ENCODE measurements at places on chromosomes 11 and 22.

- no peak for DNase-seq
These were observed 483 bp upstream of the HYLS1 start for GRCh38 chr11:125886997-125887372.

GRCh38 chr22:23157560-23158515 lies 12.6 kb downstream of the RAB36 start:
- DNase-seq: peak; percentile 60

DNA sequence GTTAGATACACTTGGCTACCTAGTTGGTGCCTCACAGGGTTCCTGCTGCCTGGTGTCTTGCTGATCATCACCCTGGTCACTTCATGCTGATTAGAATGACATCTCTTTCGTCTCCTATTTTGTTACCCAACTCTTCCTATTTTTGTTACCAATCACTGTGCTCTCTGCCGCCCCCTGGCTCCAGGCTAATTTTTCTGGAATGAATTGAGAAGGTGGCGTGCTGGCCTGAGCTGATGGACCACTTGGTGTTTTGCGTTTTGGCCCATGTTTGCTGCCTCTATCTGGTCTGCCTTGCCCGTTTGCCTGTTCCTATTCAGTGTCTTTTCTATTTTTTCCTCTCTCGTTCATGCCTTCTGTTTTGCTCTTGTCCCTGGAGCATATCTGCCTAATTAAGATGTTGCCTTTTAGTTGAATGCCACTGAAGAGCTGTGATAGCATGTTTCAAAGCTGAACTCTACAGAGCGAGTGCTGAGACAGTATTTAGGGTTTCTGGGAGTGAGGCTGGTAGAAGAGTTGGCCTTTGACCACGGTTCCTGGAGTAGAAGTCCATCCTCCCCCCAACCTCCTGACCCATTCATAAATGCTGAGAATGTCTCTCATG lies 5.9 kb upstream of the ATF4 start:
- DNase-seq: no peak

DNA sequence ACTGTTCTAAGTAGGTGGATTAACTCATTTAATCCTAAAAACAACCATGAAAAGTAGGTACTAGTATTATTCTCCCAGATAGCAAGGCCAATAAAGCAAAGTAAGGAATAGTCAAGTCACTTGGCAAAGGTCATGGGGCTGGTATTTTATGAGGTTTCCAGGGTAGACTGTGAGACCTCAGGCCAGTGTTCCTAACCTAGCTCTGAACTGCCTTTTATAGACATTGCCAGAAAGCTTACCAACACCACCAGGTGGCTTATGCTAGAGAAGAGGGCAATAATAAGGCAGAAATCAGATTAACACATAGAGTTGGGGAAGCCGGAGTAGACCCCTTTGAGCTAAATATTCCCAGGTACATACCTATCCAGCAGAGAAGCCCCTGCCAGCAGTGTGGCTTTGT lies 490.9 kb upstream of the TENM4 start:
- no peak for DNase-seq

GRCh38 chr22:36443198-36443770 lies 38.2 kb downstream of the TXN2 start:
- DNase-seq: no peak

DNA sequence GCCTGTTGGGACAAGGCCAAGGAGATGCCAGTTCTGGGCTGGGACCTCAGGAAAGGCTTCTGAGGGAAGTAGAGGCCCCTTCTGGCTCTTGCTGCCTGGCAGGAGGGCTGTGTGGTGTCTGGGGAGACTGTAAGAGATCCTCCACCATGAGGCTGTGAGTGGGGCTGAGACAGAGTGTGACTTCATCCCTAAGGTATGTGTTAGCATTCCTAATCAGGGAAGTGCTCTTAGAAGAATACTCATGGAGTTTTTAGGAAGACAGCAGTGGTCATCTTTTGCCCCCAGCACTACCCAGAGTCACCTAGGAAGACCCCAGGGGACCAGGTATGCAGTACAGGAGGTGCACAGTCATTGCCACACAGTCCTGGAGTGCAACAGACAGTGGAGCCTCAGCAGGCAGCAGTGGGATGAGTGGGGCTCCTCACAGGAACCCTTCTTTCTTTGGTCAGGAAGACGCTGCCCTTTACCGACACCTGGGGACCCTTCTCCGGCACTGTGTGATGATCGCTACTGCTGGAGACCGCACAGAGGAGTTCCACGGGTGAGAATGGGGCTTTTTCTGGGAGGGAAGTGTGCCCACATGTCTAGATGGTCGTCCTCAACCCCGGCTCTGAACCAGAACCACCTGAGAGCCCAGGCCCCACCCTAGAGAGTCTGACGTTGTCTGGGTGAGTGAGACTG lies 2.8 kb downstream of the RIC8A start:
- DNase-seq: no peak

DNA sequence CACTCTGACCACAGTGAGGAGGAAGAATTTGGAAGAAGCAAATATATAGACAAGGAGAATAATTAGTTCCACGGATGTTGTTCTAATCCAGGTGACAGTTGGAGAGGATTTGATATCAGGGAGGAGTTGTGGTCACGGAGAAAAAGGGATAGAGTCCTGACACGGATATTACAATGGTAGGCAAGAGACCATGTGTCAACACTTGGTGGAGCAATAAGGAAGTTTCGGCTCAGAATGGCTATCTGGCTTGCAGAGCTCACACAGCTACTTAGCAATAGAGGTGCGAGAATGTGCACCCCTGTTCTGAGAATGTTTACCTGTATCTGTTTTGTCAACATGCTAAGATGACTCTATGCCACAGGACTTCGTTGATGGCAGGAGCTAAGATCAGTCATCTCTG lies 10.4 kb upstream of the OR9Q2 start:
- no peak for DNase-seq

GRCh38 chr11:1935156-1936071 lies 11.7 kb upstream of the MRPL23 start:
- no peak for DNase-seq

DNA sequence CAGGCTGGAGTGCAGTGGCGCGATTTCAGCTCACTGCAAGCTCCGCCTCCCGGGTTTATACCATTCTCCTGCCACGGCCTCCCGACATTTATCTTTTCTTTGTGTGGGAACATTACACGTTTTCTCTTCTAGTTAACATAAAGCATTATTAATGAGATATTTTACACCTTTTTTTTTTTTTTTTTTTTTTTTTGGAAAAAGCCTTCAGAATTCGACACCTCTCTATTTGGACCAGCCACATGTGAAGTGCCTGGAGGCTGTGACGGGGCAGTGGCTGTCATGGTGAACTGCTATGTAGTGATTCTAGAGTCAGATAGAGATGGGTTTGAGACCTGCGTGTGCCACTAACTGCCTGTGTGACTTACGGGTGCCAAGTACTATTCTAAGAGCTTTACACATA lies 64.3 kb downstream of the SMIM38 start:
- DNase-seq: no peak

DNA sequence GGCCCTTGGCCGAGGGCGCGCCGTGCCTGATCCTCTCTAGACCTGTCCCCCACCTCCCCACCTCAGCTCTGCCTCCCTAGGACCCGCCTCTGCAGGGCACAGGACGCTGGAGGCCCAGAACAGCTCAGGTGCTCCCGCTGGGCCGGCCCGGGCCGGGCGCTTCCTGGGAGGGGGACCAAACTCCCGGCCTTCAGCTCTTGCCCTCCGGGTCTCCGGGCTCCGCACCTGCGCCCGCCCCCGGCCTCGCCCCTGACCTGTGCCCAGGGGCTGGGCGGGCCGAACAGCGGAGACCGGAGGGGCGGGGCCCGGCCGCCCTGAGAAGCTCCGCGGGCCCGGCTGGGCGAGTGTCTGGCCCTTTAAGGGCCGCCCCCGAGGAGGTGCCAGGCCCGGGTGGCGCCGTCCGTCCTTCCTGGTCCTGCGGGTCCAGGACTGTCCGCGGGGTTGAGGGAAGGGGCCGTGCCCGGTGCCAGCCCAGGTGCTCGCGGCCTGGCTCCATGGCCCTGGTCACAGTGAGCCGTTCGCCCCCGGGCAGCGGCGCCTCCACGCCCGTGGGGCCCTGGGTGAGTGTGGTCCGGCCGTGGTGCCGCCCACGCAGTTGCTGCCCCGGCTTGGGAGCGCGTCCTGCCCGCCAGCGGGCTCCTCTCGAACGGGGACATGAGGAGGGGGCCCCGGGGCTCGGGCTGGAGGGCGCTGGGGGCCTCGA lies at the start of gene SSH3:
Gene SSH3 (plus strand): TSS at position 399 of the 703 bp plus-strand sequence. CDS start 96 bp downstream, at position 495.
- DNase-seq: peak; percentile 61

DNA sequence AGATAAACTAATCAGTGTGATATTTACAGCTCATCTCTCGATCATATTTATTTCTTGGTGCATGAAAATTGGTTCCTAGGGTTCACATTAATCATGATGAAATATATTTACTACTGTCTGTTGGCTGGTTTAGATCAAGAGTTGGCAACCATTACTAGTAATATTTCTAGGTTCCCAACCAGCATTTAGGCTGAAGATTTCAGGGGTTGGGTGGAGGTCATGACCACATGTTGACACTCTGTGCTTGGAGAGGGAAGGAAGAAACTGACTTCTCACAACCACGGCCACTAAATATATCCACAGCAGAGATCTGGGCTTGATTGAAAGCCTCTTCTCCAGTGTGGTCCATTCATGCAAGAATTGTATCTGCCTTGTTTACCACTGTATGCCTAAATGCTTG lies 87.9 kb downstream of the ALX4 start:
- DNase-seq: no peak

DNA sequence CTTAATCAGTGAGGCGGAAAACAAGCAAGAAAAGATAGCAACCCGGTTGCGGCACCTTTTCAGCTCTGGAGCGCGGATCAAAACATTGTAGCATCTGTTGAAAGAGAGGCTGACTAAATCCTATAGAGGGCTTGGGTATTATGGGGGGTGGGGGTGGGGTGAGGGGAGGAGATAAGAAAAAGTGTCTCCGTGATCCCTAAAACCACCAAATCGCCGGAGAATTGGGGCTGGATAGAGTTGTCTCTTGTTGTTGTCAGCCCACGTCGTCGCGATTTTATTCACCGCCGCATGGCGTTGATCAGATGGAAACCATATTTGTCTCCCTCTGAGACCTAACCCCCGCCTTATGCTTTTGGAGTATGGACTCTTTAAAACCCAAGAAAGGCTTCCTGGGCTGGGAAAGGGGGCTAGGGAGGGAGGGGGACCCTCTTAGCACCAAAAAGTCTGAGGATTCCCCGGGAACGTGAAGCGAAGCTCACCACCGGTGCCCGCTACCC lies 13.0 kb downstream of the PAX6 start:
- DNase-seq: no peak

DNA sequence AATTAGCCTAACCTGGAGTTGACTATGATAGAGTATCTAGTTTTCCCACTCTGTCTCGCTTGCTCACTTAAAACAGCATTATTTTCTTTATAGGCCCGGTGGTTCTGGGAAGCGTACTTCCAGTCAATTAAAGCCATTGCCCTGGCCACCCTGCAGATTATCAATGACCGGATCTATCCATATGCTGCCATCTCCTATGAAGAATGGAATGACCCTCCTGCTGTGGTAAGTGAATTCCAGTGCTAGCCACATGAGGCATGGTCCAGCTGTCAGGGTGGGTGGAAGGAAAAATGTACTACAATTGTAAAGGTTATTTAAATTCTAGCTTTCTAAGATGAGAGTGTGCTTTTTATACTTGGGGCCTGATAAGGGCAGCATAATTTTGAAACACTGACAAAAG lies 76.0 kb downstream of the EXT2 start:
- DNase-seq: no peak

GRCh38 chr11:104892723-104893511 lies 5.3 kb downstream of the CASP12 start:
- no peak for DNase-seq
